Omental fat pad (tissue), 4 donors: ENCODE measurements at places on chromosomes 6 and 20.

DNA sequence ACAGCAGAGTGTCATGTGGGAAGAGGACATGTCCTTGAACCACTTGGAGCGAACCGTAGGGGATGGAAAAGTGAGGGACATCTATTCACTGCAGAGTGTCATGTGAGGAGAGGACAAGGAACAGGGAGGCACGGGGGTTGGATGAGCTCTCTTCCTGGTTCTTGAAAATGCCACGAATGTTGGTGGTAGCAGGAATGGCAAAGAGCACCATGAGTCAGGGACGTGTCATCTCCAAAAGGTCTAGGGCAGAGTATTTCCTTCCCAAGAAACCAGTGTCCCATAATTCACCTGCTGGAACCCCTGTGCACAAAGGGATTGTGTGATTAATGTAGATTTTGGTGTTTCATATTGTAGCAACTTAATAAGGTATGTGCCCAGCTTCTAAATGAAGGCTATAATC, 136.8 kb downstream of the BFSP1 start:
- DNase-seq = no peak

DNA sequence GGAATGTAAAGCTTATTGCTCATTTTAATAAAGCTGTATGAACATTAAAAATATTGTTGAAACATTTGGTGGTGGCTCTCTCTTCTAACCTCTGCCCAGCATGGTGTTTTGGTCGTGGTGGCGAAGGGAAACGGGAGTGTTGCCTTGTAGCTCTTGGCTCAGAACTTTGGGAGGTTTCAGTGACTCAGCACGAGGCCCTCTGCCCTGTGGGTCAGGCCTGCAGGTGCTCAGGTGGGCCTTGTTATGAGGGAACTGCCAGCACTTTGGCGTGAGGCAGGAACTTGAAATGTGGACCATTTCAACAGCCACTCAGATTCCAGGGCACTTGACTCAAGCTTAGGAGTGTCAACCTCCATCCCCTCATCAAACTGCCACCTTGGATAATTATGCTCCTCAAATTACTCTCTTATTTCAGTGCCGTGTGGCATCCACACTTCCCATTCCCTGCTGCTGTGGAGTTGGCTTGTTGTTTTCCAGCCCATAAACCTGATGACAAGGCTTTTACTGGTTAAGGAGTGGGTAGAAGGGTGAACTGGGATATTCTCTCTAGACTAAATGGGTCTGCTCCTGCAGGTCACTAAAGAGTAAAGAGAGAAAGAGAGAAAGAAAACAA, 36.3 kb downstream of the PRDM1 start:
- DNase-seq = no peak

- no peak for DNase-seq
These were observed 98.9 kb downstream of the RNGTT start for GRCh38 chr6:88864359-88865054.

GRCh38 chr20:58897488-58897887, 45.0 kb downstream of the GNAS start:
- no peak for DNase-seq

DNA sequence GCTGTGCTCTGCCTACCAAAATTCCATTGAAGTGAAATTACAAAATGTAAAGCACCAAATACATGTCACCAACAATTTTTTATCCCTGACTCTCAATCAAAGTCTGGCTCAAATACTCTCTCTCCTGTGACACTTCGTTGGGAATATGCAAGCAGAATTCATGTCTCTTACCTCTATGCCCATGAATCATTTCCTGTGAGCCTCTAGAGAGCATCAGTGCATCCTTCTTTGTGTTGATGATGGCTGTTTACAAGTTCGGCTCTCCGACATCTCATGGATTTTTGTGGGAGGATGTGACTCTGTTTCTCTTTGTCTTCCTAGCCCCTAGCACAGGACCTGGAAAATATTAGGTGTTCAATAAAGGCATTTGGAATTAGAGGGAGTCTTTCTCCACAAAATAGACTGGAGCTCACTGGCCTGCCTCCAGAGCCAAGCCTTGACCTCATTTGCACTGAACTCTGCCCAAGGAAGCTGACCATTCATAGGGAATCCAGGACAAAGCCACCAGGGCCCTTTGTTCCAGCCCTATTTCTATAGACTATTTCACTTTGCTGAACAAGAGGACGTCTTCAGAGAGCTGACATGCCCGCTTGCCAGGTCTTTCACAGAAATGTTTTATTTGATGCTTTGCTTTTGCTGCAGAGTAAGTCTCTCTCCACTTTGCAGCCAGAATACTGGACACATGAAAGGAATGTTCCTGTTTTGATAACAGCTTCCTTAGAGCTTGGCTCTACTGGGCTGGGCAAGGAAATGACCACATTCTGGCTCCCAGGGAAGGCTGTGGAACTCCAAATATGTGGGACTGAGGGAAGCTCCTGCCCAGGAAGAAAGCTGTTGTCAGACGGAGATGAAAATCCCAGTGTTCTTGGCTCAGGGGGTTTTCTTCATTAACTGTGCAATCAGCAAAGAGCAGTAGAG, 194.5 kb upstream of the CDYL start:
- no peak for DNase-seq

- no peak for DNase-seq
These were observed 57.9 kb downstream of the HLA-A start for GRCh38 chr6:30000156-30000791.

- no peak for DNase-seq
These were observed 56.0 kb downstream of the CDK5RAP1 start for GRCh38 chr20:33345342-33345741.

DNA sequence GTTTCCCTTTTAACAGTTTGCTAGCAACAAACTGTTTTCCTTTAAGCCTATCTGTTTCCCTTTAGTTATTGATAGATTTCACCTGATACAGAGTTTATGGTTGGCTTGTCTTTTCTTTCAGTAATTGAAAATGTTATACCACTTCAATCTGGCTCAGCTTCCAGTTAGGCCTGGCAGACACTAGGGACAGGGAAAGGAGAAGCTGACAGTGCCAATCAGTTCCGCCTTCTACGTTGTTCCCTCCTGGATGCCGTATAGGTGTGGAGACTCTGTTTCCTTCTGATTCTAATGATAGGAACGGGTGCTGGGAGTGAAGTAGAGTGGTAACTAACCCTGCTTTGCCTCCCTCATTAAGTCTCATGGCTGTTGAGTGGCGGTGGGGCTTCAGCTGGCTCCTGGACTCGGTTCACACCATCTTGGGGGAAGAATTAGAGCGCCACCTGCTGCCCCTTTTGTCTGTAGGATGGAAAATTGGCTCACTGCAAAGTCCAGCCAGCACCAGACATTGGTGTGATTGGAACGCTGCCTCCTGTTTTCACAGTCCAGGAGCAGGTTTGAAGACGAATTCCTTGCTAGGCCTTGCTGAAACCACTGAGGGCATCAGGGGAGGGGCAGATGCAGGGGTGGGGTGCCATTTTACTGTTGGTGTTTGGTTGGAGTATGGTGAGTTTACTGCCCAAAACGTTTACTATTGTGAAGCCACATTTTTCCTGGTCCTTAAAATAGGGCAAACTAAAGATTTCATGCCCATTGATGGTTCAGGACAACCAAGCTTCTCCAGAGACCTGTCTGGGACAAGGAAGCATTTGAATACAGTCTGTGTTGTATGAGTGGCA, 1729.5 kb downstream of the GRIK2 start:
- DNase-seq = no peak

GRCh38 chr6:158033751-158034702, 52.4 kb downstream of the SYNJ2 start:
- no peak for DNase-seq

- DNase-seq = no peak
These were observed 10.5 kb downstream of the ENTPD6 start for GRCh38 chr20:25206063-25206403.

DNA sequence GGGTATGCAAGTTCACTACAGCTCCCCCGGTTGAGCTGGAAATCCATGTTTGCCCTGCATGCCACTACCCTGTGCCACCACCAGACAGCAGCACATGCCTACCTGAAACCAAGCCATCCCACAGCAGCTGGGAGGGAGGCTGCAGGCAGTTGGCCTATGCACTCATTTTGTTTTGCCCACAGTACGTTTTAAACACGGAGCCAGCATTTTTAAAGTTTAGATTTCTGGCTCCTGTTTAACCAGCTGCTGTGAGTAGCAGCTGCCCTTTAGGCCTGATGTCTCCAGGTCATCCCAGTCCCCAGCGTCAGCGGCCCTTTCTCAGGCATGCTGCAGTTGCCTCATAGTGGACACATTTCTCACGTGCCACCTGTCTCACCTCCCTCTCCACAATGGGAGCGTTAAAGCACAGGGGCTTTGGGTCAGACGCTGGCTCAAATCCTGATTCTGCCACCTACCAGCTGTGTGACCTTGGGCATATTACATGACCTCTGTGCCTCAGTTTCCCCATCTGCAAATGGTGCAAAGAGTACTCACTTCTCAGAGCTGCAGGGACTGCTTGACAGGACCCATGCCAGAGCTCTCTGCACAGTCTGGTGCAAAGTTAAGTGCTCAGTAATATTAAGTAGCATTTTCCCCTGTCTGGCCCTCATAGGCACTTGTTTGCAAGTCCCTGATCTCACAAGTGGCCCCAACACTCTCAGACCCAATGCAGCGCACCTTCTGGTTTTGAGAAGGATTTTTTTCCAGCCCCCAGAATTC, 8.2 kb upstream of the UBE2V1 start:
- DNase-seq = no peak

DNA sequence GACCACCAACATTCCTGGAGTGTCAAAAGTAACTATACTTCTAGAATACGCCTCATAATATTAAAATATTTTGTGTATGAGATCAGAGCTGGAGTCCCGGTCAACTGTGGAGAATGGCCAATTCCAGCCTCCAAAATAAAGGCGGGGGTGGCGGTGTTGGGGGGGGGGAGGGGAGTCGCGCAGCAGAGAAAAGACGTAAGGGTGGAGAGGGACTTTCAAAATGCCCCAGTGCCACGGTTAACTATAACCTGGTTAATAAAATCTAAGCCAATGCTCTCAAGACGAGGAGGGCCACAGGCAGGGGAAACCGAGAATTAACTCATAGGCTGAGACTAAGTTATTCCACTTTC, 1.3 kb downstream of the NUP153 start:
- DNase-seq = no peak

DNA sequence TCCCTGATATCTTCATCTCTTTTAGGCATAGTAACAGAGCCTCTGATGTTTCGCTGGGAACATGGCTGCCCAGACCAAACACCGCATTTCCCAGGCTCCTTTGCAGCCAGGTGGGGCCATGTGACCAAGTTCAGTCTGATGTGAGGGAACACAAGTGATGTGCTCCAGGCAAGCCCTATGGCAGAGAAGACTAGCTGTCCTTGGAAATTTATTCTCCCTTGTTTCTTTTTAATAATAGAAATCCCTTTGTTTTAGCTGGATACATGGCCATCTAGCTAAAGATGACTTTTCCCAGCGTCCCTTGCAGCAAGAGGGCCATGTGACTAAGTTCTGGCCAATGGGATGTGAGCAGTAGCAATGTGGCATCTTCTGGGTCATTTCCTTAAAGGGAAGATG, 30.8 kb downstream of the SLC2A10 start:
- DNase-seq = no peak

DNA sequence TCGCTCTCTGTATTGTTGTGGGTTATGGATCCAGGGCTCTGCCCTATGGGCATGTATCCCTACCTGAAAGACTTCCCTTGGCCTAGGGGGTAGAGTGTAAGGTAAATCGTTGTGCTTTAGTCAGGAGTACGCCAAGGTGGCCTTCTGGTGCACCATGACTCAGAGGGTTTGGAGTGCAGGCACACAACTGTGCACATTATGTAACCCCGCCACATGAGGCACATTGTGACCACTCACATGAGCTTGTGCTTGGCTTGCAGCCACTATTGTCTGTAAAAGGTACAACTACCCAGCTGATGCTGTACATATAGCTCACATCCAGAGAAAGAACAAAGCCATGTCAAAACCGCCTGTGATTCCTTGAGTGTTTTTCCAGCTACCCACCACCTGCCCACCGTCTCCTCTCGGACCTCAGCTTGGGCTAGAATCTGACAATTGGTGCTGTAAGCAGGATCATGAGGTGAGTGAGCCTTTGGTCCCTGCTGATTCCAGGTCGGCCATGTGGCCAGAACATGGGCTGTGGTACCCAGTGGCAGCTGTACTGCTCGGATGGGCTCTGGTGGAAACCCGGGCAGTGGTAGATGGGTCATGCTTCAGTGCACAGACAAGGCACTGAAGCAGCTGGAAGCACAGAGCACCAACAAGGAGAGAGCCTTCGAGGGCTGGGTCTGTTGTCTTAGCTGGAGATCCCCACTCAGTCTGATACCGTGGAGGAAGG, 33.8 kb downstream of the HDDC2 start:
- no peak for DNase-seq

DNA sequence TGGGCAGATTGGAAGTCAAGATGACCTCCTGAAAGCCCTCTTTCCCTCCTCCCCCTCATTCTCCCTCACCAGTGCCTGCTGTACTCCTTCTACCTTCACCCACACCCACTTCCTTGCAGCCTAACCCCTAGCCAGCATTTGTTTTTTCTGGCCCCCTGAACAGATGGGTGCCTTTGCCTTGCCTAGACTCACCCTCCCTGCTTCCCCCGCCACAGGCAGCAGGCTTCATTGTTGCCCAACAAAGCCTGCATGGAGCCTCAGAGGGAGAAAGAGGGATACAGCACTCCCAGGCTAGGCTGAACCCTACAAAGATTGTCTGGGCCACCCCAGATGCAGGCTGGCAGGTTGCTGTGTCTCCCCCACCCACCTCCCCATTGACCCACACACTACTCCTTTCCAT, 2.7 kb downstream of the MOCS1 start:
- no peak for DNase-seq

- DNase-seq = no peak
These were observed 54.9 kb upstream of the TRAF3IP2 start for GRCh38 chr6:111660531-111660930.

DNA sequence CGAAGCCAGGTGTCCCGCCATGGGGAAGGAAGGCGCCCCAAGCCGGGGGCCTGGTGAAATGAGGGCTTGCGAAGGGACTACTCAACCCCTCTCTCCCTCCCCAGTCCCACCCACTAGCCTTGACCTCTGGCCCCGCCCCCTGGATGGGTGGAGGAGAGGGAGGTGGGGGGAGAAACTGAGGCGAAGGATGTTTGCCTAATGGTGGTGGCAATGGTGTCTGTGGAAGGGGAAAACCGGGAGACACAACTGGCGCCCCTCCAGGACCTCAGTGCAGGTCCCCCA, at the start of gene POU5F1:
Gene POU5F1, minus strand, starts transcription at position 83 of the 282 bp plus-strand sequence. Its CDS starts 62 bp downstream, at position 21.
- DNase-seq = no peak

GRCh38 chr20:2703716-2704475, 11.3 kb downstream of the EBF4 start:
- no peak for DNase-seq

- DNase-seq = no peak
These were observed 164.6 kb downstream of the CLIC5 start for GRCh38 chr6:45851034-45851400.

DNA sequence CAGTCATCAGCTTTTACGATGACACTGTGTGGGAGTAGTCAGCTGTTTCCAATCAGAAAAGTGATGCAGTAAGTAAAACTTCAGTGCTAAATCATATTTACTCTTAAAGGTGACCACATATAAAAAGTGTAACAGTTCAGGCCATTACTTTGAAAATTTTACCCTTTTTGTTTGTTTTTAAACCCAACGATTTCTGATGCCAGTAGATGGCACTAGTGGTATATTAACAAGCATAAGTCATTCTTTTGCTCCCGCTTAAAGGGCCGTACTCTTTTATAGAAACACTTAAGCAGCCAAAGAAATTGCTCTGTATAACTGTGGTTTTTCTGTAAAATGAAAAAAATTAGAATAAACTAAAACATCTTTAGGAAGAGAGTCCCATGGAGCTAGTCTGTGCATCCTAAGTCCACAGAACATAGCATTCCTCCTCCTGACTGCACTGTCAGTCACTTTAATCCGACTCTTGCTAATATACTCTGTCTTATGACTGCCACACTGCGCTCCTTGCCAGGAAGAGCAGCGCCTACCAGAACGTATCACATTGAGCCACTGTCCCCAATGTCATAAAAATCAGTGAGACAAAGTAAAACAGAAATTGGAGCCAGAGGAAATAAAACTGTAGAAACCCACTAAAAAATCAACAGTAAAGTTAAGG, 25.0 kb downstream of the HEBP2 start:
- DNase-seq = no peak
